Vagina (tissue), 2 donors: ENCODE measurements at places on chromosomes 4 and X.
A peak's percentile ranks its signal among the peaks of the same experiment; 100 is the strongest.

DNA sequence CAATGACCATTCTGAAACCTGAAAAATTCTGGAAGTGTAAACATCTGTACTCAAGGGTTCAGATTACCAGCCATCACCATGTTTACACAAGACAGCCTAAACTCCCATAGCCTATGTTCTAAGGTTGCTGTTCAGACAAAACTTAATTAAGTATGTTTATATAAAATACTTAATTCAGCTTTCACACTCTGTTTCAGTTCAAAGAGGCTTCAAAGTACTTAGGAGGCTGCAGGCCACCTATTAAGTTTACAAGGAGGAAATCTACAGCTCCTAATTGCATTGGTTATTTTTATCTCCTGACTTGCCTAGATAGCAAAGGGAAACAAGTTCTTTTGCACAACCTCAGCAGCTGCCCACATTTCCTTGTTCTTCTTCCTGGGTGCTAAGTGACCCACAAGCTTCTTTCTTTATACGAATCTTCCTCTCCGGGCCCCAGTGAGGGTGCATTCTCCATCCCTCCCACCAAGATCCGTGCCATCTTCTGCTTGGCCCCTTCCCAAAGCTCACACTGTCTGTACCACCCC is 2.0 kb downstream of the GAK start:
- no peaks in the 10 kb centered on the region for H3K27me3 ChIP-seq
- no peaks in the 10 kb centered on the region for H3K36me3 ChIP-seq
- peaks cover 60% of the 10 kb centered on the region for H3K4me1 ChIP-seq
- no peak overlapping the region for H3K27ac ChIP-seq

- no peaks in the 10 kb centered on the region for H3K36me3 ChIP-seq
- peaks cover 4% of the 10 kb centered on the region for H3K4me1 ChIP-seq
- H3K27me3 ChIP-seq = no peaks in the 10 kb centered on the region
- no peak overlapping the region for H3K27ac ChIP-seq
- H3K4me3 ChIP-seq = no peak overlapping the region
- DNase-seq = no peak
These were observed 179.8 kb downstream of the SCFD2 start for GRCh38 chr4:53185869-53186585.

DNA sequence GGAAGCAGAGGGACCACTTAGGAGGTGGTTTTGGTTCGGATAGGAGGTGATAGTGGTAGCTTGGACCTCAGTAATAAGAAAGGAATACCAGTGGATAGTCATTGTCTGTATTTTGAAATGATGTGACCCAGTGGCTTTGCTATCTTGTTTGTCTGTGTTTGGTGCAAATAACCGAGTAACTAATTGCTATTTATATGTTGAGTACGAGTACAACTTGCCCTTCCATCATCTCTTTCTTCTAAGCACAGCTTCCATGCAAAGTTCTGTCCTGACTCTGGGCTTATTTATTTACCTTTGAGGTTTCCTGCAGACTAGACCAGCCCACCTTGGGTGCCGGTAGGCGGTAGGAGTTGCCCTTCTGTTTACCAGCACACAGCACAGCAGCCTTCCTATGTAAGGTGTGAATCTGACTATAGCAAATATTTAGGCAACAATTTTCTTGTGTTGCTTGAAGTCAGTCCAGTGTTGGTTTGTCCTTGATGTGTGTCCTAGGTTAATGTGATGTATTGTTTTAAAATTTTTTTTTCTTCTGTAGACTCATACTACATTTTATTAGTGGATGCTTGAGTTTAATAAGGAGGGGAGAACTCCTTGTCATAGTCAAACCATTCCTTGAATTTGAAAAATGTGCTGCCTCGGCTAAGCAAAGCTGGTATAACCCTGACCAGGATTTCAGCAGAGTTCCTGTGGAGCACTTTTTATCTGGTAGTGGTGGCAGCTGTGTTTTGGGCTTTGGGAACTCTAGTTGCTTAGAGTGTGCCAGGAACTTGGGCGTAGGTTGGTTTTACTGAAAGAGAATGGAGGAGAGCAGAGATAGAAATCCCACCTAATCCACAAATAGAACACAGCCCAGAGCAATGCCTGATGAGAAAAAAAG is 21.9 kb downstream of the PTTG2 start:
- H3K4me1 ChIP-seq = peaks cover 39% of the 10 kb centered on the region
- H3K27ac ChIP-seq = peak overlapping the region; percentile 14
- peak; percentile 40 for DNase-seq
- H3K36me3 ChIP-seq = no peaks in the 10 kb centered on the region

- no peak within 1 kb of the TSS for H3K4me3 ChIP-seq
- DNase-seq = no peak
- no peaks in the 10 kb centered on the region for H3K36me3 ChIP-seq
- no peaks in the 10 kb centered on the region for H3K4me1 ChIP-seq
- H3K27me3 ChIP-seq = no peaks in the 10 kb centered on the region
These were observed at the start of gene CLTRN for GRCh38 chrX:15664487-15665444. Gene CLTRN, minus strand, starts transcription at chrX:15664805. Its CDS starts 30 bp downstream, at chrX:15664775.

- no peak overlapping the region for H3K27ac ChIP-seq
- no peak for DNase-seq
- H3K27me3 ChIP-seq = no peaks in the 10 kb centered on the region
- no peak overlapping the region for H3K4me3 ChIP-seq
These were observed 41.2 kb downstream of the OTOP1 start for GRCh38 chr4:4185528-4185927.

DNA sequence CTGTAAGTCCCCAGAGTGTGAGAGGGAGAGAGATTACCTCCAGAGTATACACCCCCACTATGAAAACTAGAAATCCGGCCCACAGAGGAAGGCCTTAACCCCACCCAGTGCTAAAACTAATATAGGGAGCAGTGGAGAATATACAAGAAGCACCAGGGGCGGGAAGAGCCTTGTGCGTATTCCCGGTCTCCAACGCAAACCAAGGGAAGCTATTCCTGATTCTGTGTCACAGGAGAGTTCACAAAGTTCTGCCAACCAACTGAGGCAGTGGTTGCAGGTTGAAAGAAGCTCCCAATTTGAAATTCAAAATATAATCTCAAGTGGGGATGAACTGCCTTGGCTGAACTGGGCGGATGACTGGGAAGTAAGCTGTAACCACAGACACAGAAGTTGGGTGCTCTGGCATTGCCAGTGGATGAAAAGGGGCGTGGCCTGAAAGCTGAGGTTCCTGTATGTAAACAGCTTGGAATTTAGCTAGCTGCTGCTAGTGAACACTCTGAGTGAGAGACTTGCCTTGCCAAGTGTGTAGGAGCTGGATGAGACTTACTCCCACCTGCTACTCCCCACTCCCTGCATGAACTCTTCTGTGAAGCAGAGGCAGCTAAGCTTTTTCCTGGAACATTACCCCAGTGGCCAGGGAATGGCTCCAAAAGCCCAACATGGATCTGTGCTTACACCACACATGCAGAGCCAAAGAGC is 32.7 kb downstream of the ELF2 start:
- no peak overlapping the region for H3K27ac ChIP-seq
- no peaks in the 10 kb centered on the region for H3K27me3 ChIP-seq
- DNase-seq = no peak
- no peak overlapping the region for H3K4me3 ChIP-seq
- H3K4me1 ChIP-seq = peaks cover 35% of the 10 kb centered on the region
- no peaks in the 10 kb centered on the region for H3K36me3 ChIP-seq

GRCh38 chr4:35315419-35315818 is 928.9 kb downstream of the ARAP2 start:
- H3K27ac ChIP-seq = no peak overlapping the region
- no peak for DNase-seq

DNA sequence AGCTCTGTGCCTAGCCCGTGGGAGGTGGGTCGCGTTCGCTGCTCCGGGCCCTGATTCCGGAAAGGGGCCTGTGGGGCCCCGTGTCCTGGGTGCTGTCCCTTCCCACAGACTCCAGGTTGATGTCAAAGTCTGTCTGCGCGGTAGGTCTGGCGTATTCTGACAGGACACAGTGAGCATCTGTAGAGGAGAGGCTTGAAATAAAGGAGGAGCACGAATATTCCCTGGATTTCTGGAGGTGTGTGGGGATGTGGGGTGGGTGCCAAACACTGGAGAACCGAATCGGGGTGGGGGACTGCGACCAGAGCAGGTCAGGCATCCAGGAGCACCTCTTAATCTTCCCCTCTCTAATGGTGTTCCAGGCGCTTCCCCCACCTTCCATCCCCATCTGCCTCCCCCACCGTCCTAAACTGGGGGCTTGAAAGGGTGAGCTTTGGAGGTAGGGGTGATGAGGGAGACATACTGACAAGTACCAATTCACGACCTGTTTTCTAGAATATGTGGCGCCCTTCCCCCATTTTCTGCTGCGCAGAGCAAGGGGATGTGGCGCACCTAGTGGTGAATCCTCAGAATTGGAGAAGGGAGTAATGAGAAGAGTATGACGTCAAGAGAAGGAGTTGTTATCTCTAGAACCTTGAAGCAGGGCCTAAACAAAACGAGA is 877 bp downstream of the GPRASP1 start:
- H3K4me1 ChIP-seq = peaks cover 9% of the 10 kb centered on the region
- H3K27me3 ChIP-seq = no peaks in the 10 kb centered on the region
- DNase-seq = no peak
- peak overlapping the region; percentile 60 for H3K4me3 ChIP-seq
- peak overlapping the region; percentile 76 for H3K27ac ChIP-seq
- H3K36me3 ChIP-seq = no peaks in the 10 kb centered on the region

- DNase-seq = peak; percentile 64
- H3K36me3 ChIP-seq = no peaks in the 10 kb centered on the region
- H3K4me3 ChIP-seq = no peak overlapping the region
- peaks cover 7% of the 10 kb centered on the region for H3K4me1 ChIP-seq
- H3K27me3 ChIP-seq = no peaks in the 10 kb centered on the region
- H3K27ac ChIP-seq = no peak overlapping the region
These were observed 3.0 kb upstream of the SHOX start for GRCh38 chrX:627510-627981.

GRCh38 chr4:107120661-107121060 is 84.5 kb upstream of the DKK2 start:
- no peaks in the 10 kb centered on the region for H3K27me3 ChIP-seq
- no peaks in the 10 kb centered on the region for H3K36me3 ChIP-seq
- no peaks in the 10 kb centered on the region for H3K4me1 ChIP-seq

DNA sequence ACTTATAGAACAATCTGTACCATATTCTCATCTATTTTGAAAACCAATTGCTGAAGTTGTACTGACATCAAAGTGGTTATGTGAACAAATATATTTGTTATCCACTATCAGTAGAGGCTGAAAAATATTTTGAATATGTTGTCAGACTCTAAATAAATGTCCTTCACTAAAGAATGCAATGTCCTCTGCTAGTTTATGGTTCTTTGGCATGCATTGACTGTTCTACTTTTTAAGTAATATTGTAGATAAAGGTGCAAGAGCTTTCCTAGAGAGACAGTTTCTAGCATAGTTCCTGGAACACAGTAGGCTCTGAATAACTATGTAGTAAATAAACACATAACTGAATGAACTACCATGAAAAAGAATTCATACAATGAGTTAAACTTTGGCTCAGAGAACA is 18.2 kb upstream of the COX7B2 start:
- no peaks in the 10 kb centered on the region for H3K27me3 ChIP-seq
- no peak overlapping the region for H3K4me3 ChIP-seq
- no peak for DNase-seq
- no peak overlapping the region for H3K27ac ChIP-seq
- no peaks in the 10 kb centered on the region for H3K36me3 ChIP-seq
- H3K4me1 ChIP-seq = no peaks in the 10 kb centered on the region
